ENCODE measurements at places on chromosomes 3 and 15.

DNA sequence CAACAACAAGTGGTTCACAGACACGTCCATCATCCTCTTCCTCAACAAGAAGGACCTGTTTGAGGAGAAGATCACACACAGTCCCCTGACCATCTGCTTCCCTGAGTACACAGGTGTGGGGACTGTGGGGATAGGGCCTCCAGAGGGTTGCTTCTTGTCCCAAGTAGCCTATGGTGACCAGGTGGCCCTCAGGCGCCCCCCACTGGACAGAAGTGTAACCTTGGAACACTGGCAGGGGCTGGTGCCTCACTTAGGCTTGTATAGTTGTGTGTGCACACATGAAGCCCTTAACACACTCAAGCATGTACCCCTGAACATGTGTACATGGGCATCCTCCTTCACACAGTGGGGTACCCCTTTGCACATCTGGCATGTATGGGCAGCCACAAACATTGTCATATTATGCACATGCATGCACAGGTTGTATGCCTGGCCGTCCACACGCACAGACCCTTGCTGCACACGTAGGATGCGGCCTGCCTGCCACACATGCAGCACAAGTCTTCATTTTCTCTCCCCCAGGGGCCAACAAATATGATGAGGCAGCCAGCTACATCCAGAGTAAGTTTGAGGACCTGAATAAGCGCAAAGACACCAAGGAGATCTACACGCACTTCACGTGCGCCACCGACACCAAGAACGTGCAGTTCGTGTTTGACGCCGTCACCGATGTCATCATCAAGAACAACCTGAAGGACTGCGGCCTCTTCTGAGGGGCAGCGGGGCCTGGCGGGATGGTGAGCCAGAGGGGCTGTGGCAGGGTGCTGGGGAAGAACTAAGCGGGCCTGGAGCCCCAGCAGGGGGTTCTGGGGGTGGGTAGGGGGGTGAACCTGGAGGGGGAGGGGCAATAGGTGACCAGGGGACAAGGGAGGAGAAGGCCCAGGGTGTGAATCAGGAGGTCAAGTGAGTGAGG is 11.7 kb upstream of the SEMA3B start:
- DNase-seq: no peak

DNA sequence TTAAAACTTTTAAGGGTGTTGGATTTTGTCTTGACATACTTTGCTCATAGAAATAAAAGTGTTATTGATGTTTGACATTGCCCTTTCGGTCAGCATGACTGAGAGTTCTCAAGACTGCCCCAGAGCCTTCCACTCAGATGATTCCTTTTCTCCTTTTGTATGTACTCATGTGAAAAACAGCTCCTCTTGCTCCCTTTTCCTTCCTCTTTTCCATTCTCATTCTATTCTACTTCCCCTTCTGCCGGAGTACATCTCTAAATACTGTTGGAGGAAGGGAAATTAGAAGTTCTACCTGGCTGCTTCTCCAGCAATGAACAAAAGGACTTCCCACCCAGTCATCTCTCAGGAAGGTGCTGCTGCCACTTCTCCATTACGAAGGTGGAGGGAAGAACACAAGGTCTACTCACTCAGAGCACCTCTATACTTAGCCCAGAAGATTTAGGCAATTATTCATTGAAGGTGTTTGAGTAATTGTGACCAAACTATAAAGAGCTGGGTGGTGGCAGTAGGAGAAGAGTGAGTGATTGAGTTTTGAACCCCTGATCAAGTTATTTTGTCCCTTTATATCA is 163.8 kb upstream of the MBNL1 start:
- no peak for DNase-seq

- DNase-seq: no peak
Measured at GRCh38 chr3:5032844-5033243, 53.6 kb downstream of the BHLHE40 start.

DNA sequence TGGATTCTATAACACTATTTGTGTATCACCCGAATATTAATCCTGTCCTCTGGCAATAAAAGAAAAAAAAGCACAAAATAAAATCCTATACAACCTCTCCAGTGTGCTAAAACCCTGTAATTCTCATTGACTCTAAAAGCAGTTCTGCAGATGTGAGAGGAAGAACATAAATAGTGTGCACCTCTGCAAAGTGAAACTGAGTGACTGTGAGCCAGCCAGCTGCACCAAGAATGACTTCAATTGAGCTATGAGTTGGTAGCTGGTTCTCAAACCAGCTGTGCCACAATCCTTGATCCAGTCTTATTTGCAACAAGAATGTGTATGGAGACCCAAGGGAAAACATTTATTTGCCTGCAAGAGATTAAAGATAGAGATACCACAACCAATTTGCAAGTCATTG is 31.2 kb upstream of the COL8A1 start:
- no peak for DNase-seq

DNA sequence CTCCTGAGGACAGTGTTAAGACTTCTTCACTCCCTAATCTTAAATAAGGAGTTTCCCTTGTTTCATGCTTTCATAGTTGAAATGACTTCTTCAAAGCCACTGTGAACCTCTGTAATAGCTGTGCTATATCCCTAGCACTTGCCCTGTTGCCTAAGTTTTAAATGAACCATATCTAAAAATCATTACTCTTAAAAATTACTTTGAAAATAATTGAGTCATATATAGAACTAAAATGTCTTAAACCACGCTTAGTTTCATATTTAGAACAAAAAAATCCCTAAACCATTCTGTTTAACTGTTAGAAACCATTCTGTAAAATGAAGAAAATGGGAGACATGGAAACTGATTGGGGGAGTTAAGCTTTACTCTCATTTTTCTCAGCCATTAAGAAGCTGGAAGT is 29.8 kb downstream of the DNAJC19 start:
- DNase-seq: no peak

- DNase-seq: no peak
Measured at GRCh38 chr3:157063469-157063868, 96.5 kb downstream of the CCNL1 start.

DNA sequence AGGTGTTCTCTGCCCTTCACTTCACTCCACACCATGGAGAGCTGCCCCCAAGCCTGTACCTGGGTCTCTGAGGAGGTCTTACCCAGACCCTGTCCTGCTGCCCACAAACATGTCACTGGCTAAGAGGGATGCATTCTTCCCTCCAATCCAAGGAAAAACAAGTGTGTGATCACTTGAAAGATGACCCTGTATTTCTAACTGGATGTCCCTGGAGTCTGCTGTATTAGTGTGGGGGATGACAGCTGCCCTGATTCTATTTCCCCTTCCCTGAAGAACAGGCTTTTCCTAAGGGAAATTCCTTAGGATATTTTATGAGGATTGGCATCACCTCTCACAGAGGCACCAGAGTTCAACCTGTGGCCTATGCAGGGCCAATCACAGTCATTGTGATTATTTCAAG is 55.0 kb upstream of the GATA2 start:
- DNase-seq: no peak

GRCh38 chr3:13274551-13275332 is 145.4 kb downstream of the NUP210 start:
- no peak for DNase-seq

DNA sequence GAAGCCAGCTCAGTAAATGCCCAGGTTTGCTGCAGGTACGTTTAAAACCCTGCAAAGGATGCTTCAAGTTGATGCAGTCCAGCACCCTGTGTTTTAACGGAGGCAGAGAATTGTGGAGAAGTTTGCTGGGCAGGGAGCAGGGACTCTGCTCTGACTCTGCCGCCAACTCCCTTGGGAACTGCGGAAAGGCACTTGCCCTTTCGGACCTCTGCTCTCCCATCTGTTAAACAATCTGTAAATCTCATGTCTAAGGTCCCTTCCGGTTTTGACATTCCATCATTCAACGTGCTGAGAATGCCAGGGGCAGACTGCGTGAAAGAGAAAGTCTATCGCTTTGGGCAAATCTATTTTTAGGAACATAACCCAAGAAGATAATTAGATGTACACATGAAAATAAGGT is 184.5 kb downstream of the OPA1 start:
- DNase-seq: no peak

GRCh38 chr3:45409921-45410320 is 21.5 kb downstream of the LARS2 start:
- no peak for DNase-seq

- no peak for DNase-seq
Measured at GRCh38 chr15:101246391-101246790, 5.5 kb downstream of the CHSY1 start.

DNA sequence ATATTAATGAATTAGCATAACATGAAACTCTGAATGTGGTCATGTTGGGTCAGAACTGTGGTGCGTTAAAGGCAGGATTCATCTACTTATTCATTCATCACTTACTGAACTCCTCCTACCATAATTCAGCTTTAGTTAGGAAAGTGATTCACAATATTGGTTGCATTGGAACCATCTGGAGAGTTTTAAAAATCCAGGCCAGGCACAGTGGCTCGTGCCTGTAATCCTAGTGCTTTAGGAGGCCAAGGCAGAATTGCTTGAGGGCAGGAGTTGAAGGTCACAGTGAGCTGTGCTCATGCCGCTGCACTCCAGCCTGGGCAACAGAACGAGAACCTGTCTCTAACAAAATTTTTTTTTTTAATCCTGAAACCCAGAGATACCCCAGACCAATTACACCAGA is 44.2 kb upstream of the ATG7 start:
- DNase-seq: no peak

- no peak for DNase-seq
Measured at GRCh38 chr15:90037961-90038631, 37.0 kb downstream of the ZNF710 start.

GRCh38 chr15:76366714-76367113 is 30.1 kb downstream of the ISL2 start:
- DNase-seq: no peak

GRCh38 chr3:104273046-104273649 is 1093.6 kb upstream of the ALCAM start:
- peak; percentile 1 for DNase-seq

GRCh38 chr15:80461356-80462095 is 57.3 kb downstream of the ARNT2 start:
- DNase-seq: no peak

- DNase-seq: no peak
Measured at GRCh38 chr15:43270676-43271306, 4.1 kb upstream of the TGM5 start.

DNA sequence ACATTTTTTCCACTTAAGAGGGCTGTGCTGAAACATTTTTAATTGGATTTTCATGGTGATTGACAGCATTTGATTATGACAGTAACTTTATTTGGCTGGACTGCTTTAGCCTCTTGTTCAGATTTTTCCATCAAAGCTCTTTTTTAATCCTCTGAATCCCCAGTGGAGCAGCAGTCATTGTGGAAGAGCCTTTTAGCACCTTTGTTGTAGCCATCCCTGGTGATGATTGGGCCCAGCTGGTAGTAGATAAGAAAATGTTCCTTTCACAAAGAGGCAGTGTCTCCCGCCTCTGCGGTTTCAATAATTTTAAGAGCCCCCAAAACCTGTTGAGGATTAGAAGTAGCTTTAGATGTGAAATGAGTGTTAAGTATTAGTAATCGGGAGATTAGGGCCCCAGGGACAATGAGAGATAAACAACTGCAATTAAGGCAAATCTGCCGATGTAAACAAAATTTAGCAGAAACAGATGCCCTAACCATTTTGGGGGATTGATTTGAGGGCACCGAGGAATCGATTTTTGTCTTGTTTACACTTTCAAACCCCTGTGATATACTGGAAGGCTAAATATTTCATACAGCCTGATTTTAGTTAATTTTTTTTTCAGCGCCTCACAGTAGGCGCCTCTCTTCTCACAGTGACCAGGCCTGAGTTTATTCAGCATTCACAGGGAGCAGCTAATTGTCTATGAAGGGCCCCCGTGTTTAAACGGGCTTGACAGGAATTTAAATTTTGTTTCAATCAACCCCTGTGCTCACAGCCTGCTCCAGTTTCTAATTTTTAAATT is 43.2 kb upstream of the SKOR1 start:
- no peak for DNase-seq

- no peak for DNase-seq
Measured at GRCh38 chr15:40889112-40889511, 5.1 kb upstream of the VPS18 start.

- DNase-seq: no peak
Measured at GRCh38 chr15:97899981-97900380, 60.5 kb upstream of the ARRDC4 start.

- no peak for DNase-seq
Measured at GRCh38 chr15:100187677-100188076, 154.1 kb downstream of the ADAMTS17 start.

DNA sequence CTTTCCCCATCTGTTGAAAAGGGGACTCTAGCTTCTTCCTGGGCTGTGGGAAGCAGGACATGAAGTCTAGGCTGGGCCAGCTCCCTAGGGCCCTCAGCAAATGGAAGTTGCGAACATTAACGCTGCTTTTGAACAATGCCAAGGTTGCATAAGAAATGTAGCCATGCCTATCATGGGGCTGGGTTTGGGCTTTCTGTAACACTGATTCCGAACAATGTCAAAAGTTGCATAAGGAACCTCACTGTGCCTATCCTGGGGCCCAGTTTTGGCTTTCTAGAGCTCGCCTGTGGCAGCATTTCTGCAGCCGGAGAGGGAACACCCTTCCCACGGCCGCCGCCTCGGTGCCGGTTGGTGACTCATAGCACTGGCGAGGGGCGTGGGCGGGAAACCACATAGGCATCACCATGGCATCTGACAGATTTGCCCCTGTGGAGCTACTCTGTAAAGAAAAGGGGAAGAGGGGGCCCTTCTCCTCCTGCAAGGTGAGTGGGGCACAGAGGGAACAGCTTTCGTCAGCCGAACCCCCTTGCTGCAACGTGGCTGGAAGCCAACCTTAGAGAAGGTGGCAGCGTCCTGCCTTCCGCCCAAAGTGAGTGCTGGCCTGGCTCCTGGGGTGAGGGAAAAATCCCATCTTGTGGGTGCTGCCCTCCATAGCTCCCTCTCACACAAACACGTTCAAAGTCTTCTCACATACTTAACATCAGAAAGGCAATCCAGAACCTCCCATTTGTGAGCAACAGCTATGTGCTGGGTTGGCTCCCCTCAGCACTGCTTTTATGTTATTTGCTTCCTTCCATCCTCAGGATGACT is 46.6 kb upstream of the ATP2B2 start:
- no peak for DNase-seq

DNA sequence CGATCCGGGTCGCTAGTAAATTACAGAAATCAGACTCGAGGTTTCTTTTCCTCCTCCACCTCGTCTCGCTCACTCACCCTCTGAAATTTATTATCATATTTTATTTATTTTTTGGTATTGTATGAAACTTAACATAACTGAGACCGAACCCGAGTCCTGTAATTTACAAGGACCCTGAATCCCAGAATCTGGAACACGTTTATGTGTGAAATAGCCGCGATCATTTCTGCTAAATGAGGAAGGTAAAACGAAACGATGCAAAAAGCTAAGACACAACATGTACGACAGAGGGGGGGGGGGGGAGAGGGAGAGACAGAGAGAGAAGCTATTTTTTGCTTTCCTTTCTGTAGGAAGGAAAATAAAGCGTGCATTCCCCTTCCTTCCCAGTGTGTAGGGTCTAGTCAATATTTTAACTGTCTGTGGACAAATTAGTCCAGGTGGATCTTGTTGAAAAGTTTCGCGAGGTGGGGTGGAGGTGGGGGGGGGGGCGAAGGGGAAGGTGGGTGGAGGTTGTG is 1.6 kb downstream of the BBX start:
- DNase-seq: no peak

- no peak for DNase-seq
Measured at GRCh38 chr15:56690733-56691132, 42.6 kb downstream of the ZNF280D start.

All from HFF-Myc (cell line).